Activated CD8-positive, alpha-beta memory T cell treated with anti-CD3 and anti-CD28 coated beads for 24 hours (primary cell): ENCODE measurements at places on chromosomes 16 and 17.

- DNase-seq: no peak
Observed at GRCh38 chr17:73718912-73719311, 74.7 kb upstream of the SDK2 start.

GRCh38 chr17:6508519-6509030 lies 47.8 kb downstream of the PITPNM3 start:
- no peak for DNase-seq

DNA sequence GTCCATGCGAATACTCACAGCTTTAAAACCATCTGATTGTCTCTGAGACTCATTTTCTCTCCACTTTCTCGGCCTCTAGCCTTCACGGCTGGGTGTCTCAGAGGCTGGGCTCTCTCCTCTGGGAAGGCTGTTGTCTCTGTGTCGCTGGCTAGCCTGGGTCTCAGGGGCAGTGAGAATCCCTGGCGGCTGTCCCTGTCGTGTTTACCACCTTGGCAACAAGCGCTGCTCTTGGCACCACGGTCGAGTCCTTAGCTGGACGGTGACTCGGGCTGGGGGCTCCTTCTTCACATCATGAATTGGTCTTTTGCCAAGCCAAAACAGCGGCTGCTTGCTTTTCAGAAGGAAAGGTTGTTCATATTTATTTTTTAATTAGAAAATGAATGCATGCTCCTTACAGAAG lies 81.1 kb downstream of the MSI2 start:
- DNase-seq: no peak

GRCh38 chr16:85613604-85614337 lies 649 bp downstream of the GSE1 start:
- DNase-seq: peak; percentile 69

GRCh38 chr17:2107506-2107905 lies 52.6 kb downstream of the HIC1 start:
- DNase-seq: no peak

DNA sequence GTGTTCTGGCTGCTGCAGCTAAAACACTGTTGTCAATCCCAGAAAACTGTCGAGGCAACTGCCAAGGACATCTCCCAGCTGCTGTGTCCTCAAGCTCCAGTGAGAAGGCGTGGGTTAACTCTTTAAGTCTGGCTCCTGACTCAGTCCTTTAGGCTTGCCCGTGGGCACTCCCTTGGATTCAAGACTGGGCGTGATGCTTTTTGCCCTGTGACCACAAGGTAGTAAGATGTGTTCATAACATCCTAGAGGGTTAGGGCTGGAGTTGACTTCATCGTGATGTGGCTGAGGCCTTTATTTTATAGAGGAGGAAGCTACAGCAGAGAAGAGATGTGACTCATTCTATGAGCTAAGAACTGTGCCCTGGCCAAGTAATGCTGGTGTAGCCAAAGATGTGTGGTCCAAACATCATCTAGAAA lies 50.9 kb upstream of the TEKT3 start:
- DNase-seq: no peak

- DNase-seq: no peak
Observed at GRCh38 chr17:4811471-4811870, 4.5 kb downstream of the PLD2 start.

DNA sequence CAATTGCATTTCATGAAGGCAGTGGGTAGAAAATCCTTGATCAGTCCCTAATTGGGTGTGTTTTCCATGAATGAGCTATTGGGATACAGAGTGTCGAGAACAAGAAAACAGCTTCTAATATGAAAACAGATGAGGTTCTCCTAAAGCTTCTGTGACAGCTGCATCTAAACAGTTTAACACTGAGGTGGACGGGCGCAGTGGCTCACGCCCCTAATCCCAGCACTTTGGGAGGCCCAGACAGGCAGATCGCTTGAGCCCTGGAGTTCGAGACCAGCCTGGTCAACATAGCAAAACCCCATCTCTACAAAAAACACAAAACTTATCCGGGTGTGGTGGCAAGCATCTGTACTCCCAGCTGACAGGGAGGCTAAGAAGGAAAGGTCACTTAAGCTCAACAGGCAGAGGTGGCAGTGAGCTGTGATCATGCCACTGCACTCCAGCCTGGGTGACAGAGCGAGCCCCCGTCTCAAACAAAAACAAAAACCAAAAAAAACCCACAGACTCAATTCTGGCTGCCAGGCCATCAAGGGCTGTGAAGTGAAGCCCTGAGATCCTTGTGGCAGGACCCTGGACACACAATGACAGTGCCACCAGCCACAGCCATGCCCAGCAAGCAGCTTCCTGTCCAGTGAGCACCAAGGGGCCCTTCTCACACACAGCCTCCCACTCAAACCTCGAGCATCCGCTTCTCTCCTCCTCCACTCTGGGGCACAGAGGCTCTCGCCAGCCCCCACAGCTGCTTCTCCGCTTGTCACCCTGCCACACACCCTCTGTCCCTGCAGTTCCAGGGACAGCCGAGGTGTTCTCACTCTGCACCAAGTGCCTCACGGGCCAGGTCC lies 44.0 kb downstream of the ANKRD11 start:
- peak; percentile 68 for DNase-seq

- no peak for DNase-seq
Observed at GRCh38 chr17:48548523-48549280, 3.8 kb upstream of the HOXB2 start.

- peak; percentile 84 for DNase-seq
Observed at GRCh38 chr17:55264645-55265298, at the start of gene HLF. Gene HLF, plus strand, starts transcription at chr17:55264960. Its CDS starts 525 bp downstream, at chr17:55265485.

DNA sequence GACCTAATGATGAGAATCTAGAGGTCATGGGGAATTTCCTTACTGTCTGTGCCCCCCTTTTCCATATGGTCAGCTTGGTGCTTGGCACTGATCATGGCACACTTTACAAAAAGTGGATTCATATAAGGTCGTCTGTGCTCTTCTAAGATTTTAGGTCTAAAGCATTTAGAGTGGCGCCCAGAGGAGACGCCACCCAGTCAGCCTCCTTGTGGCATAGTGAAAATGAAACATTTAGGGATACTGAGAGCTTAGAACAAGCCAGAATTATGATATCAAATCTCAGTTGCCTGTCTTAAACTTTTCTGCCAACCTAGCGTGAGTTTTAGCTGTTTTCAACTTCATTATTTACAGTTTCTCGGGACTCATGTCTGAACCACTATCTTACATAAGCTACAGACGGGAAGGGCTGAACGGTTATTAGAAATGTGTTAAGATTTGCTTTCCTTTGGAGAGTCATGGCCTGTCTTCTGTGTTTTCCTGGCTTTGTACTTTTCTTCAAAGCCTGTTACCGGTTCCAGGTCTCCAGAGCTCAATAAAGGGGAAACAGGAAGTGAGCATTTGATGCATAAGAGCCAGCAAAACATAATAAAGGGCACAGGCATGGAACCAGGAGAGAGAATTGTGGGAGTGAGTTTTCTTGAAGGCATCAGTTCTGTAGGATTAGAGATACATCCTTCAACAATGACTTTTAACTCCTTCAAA lies 13.7 kb downstream of the ZNRF1 start:
- no peak for DNase-seq

DNA sequence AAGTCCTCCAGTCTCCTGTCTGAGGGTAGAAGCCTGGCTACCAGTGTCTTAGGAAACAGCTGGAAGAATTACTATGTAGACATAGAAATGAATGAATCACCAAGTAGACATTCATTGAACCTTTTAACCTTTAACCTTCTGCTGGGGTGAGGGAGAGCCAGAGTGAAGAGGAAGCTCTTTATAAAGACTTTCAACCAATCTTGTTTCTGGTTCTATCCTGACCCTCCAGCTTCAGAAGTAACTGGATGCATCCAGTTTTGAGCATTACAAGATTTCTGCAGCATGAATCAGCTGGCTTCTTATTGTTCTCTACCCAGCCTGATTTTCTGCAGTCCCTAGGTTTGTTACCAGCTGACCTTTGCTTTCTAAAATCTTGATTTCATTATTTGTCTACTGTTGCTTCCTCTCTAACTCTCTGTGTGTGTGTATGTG lies 8.5 kb downstream of the TEKT1 start:
- no peak for DNase-seq

DNA sequence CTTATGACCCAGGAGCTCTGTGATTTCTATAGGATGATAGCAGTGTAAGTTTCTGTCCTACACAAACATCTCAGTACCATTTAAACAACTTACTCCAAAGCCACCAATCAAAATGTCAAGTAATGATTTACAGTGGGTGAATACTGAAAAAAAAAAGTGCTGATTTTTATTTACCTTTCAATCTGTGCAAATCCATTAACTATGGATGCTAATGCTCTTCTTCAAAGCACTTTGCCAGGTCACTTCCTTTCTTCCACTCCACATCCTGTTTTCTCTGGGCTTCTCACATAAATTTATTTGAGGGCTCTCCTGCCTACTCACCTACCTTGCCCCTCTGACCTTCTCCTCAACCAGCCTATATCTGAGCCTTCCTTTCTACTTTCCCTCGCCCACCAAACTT lies 101.6 kb downstream of the SKAP1 start:
- DNase-seq: no peak

- no peak for DNase-seq
Observed at GRCh38 chr16:56669005-56669839, at the start of gene MT1H. Gene MT1H, plus strand, starts transcription at chr16:56669814. Its CDS starts 71 bp downstream, at chr16:56669885.

- DNase-seq: no peak
Observed at GRCh38 chr16:85312642-85313525, 200.6 kb upstream of the CIBAR2 start.

DNA sequence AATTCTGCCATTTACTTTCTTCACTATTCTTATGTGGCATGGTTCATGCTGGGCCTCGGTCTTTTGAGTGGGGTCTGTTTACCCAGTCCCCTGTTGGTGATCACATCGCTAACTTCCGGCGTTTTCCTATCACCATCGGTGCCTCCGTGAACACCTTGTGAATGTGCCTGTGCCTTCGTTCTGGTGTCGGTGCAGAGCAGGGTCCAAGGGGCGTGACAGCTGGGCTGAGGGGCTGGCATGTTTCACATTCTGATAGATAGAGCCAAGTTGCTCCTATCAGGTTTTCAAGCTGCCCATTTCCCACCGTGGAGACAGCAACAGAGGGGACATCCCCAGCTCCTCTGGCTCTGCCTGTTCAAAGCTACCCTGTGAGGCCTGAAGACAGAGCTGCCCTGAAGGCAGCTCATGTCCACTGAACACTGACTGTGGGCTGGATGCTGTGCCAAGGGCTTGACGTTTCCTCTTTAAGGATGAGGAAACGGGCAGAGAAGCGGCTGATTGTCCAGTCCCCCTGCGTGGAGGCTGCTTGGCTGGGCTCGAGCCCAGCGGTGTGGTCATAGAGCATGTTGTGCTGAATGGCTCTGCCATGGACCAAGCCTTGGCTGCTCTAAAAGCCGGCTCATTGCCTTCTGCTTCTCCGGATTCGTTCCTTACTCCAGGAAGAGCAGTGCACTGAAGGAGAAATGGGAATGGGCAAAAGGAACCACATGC lies 17.0 kb downstream of the DHODH start:
- DNase-seq: no peak

- DNase-seq: no peak
Observed at GRCh38 chr17:62867303-62867702, 59.2 kb upstream of the MARCHF10 start.

DNA sequence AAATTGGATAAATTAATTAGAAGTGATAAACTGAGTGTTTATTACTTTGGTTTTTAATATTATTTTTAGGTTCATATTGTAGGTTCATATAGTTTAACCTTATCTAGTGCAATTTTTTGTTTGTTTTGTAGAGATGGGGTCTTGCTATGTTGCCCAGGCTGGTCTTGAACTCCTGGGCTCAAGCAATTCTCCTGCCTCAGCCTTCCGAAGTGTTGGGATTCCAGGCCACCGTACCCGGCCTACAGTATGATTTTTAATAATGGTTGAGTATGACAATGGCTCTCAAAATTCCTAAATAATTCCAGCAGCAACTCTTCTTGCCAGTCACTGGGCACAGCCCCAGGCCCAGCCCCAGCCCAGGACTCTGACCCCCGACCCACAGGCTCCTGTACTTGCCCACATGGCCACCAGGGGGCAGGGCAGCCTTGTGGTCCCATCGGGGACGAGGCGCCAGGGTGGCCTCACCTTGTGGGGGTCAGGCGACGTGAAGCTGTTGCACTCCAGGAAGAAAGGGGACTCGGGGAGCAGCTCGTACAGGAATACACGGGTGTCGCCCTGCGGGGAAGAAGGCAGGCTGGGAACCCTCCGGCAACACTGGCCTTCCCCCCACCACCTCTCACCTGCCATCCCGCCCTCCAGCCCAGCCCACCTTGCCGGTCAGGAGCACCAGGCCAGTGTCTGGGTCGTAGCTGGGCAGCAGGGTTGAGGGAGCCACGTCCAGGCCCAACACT lies 7.9 kb upstream of the PAM16 start:
- DNase-seq: peak; percentile 90

- no peak for DNase-seq
Observed at GRCh38 chr17:42692489-42692888, 10.2 kb downstream of the CNTNAP1 start.

GRCh38 chr17:58305626-58306025 lies 23.0 kb downstream of the TSPOAP1 start:
- DNase-seq: peak; percentile 49

GRCh38 chr16:85996843-85997242 lies 97.9 kb downstream of the IRF8 start:
- no peak for DNase-seq

GRCh38 chr17:51155416-51155815 lies 2.1 kb downstream of the NME1 start:
- DNase-seq: no peak

GRCh38 chr16:71767060-71767900 lies 41.4 kb downstream of the AP1G1 start:
- no peak for DNase-seq

DNA sequence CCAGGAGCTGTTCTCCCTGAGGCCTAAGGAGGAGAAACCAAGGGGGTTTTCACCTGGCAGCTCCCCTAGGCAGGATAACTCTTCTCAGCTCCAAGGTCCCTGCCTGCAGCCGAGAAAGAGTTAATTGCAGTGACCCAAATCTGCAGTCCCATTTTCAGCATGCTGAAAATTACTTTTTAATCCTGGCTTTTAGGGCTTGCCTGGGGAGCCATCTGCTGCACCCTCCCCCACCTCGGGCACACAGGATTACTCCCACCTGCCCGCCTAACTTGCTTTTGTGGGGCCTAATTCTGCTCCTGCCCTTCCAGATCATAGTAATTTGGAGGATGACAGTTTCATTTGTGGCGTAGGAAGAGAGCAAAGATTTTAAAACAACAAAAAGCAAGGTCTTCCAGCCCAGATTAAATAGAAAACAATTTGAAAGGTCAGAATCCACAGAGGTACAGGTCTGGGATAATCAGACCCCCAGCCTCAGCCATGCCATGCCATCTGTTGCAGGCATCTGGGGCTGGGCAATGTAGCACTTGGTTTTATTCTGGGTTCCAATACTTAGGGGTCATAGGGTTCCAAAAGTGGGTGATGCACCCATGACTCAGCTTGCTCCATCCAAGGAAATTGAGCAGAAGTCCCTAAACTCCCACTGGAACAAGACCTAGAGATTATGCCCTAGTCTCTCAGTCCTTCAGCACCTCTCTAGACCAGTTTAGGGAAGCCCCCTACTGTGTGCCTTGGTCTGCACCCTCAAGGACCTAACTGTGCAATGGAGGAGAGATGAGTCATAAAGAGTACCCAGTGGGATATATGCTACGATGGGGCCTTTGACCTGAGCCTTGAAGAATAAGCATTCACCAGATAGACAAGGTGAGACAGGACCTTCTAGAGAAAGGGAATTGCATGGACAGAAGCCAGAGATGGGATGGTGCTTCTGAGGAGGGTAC lies 64.5 kb upstream of the NLK start:
- no peak for DNase-seq
